ENCODE measurements at places on chromosomes 7 and 10.

GRCh38 chr7:15967551-15967950 is 281.1 kb upstream of the MEOX2 start:
- no peak for DNase-seq

DNA sequence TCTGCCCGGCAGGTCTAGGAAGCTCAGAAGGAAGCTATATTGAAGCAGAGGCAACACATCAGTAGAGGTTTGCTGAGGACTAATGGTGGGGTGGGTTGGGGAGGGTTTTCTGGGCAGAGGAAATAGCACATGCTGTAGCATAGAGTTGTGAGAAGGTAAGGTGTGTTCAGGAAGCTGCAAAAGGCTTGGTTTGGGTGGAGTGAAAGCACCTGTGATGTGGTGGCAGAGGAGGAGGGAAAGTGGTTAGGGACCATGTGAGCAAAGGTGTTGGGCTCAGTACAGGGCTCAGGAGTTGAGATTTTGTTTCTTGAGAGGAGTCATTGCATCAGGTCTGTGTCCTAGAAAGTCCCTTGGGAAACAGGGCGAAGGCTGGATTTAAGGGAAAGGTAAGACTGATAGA is 294.6 kb downstream of the SORCS3 start:
- no peak for DNase-seq

DNA sequence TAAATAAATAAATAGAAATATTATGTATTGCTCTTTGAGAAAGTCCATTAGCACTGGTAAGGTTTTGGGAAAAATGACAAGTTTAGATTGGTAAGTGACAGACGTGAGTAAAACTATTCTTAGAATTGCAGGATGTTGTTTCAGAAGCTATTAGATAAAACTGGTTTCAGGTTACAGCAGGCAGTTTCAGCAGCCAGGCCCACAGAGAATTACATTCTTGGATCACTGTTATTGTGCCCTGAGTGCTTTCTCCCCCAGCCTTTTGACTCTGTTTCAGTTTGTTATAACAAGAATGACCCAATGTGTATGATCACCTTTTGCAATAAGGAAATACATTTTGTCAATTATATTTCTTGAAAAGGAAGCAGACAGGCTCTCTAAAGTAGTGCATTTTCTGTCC is 86.5 kb downstream of the DKK1 start:
- DNase-seq: no peak

DNA sequence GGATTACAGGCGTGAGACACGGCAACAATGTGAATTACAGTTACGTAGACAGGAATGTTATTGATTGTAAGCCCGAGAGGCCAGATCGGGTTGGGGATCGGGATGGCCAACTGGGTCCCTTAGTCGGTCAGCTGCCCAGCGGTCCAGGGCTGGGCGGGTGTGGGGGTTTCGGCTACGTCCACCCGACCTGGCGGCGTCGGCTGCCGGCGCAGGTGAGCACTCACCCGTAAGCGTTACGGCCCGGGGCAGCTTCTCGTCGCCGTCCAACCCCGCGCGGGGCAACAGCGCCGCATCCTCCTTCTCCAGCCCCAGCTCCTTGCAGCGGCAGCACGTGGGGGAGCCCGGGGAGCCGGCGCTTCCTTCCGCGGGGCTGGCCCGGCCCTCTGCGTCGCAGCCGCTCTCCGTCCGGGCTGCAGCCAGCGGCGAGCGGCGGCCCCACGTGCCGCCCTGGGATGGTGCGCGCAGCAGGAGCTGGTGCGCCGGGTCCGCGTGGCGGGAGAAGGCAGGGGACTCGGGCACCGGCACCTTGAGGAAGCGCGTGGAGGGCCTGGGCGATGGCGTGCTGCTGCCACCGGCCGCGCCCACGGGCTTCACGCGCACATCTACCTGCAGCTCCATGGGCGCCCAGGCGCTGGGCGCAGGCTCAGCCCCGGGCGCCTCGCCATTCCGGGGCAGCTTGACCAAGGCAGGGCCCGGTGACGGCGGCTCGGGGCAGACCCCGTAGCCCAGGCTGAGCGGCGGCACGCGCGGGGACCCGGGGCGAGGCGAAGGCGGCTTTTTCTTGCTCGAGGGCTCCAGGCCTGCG is 609 bp downstream of the KLRG2 start:
- no peak for DNase-seq

DNA sequence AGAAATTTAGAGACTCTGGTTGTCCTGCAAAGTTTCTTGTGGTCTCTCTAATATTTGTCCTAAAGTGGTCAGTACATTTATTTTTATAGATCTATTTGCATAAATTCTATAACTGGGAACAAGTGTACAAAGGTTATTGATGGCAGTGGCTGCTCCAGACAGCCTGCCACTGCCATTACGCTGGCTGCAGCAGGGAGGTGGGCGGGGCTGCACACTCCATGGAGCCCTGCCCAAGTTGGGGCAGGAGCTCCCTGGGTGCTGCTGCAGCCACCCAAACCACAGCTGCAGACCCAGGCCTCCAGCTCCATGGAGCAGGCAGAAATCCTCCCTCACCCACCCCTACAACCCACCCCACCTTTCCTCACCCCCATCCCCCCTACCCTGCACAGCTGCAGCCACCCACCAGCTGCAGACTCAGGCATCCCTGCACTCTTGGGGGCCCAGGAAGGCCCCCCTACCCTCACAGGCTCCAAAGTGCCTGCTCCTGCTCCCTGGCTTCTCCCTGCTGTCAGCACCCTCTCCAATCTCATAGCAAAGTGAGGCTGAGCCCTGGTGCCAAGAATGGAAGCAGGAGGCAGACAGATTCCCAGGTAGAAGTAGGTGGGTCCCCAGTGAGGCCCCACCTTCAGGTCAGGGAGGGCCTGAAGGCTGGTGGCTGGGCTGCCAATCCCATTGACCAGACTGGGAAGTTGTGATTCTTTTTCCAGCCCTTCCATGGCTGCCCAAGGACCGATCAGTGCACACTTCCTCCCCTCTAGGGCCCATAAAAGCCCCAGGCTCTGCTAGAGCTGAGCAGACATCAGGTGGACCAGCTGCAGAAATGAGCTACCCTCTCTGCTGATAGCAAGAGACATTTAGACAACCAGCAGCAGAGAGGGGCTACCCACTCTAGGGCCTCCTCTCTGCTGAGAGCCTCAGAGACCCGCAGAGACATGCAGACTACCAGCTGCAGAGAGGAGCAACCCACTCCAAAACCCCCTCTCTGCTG is 4.8 kb upstream of the CYP3A43 start:
- no peak for DNase-seq

- DNase-seq: no peak
Observed at GRCh38 chr10:12602521-12602920, 253.2 kb downstream of the CAMK1D start.

GRCh38 chr7:141118767-141119166 is 44.9 kb downstream of the TMEM178B start:
- no peak for DNase-seq

GRCh38 chr10:99785646-99786045 is 3.2 kb downstream of the ABCC2 start:
- no peak for DNase-seq

DNA sequence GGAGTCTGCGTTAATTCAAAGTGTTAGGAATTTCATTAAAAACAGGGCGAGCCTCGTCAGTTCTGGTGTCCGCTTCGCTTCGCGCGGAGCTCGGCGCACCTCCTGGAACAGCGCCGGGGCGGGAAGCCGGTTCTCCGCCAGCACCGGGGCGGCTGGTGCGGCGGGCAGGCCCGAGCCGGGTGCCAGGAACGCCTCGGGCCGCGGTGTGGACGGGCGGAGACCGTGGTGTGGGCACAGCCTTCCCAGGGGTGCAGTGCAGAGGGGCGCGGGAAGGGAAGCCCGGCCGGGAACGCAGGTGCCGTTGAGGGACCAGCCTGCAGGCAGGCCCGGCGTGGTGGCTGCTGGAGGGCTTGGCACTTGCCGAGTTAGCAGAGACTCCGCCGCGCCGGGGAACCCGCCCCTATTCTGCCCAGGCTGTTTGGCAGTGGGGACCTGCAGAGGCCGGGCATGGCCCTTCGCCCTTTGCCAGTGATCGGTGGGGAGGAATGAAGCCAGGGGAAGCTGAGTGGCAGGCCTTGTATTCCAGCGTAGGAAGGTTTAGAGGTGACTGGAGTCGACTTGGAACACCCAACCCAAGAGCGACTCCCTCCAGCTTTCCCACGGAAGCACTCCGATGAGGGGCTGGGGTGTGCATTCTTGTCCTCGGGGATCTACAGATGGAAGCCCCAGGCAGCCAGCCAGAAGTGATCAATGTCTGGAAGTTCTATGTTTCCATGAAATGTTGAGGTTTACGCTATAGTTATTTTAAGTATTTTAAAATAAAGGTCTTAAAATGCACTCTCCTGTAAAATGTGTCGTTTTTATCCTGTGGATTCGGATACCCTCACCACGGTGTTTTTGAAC is 945 bp upstream of the RHEB start:
- no peak for DNase-seq

GRCh38 chr7:96237040-96237439 is 84.9 kb downstream of the SLC25A13 start:
- no peak for DNase-seq

DNA sequence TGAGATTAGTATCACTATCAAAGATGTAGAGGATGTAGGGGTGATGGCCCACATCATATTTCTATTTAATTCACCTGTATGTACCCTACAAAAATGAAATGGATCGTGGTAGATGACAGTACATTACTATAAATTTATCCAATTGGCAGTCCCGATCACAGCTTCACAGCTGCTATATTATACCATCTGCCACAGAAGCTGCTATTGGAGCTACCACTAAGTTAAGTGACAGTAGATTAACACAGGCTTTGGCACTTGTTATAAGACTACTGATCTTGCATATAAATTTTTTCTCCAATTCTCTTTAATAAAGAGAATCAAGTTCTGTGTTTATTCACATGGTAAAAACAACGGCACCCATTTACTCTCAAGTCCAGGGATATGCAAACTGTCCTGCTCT is 24.9 kb upstream of the MAGI2 start:
- no peak for DNase-seq

DNA sequence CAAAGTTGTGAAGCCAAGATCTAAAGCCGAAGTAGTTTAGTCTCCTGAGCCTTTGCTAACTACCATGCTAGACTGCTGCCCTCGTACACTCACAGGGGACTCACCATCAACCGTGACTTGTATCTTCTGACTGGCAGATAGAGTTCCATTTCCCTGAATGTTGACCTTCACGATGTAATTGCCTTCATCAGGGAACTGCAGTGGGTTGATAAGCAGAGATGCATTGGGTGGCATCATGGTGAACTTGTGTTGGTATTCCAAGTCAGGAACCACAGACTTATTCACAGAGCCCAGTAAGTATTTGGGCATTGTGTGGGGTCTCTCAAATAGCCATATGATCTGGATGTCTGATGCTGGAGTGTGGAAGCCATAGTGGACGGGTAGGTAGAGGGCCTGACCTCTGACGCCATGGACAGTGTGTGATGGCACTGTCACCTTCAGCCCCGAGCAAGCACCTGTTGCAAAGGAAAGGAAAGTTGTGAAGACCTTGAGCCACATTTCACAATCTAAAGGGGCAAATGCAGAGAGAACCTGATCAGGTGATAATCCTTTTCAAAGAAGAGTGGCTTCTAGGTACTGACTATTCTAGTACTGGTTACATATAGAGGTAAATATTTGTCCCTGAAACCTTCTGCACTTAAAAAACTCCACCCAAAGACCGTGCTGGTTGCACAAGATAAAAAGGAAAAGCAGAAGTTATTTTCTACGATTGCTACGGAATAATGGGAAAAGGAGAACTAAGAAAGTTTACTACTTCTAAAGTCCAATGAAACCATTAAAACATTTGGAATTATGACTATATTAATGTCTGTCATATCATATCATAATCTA is 7.1 kb downstream of the HEPACAM2 start:
- DNase-seq: no peak

DNA sequence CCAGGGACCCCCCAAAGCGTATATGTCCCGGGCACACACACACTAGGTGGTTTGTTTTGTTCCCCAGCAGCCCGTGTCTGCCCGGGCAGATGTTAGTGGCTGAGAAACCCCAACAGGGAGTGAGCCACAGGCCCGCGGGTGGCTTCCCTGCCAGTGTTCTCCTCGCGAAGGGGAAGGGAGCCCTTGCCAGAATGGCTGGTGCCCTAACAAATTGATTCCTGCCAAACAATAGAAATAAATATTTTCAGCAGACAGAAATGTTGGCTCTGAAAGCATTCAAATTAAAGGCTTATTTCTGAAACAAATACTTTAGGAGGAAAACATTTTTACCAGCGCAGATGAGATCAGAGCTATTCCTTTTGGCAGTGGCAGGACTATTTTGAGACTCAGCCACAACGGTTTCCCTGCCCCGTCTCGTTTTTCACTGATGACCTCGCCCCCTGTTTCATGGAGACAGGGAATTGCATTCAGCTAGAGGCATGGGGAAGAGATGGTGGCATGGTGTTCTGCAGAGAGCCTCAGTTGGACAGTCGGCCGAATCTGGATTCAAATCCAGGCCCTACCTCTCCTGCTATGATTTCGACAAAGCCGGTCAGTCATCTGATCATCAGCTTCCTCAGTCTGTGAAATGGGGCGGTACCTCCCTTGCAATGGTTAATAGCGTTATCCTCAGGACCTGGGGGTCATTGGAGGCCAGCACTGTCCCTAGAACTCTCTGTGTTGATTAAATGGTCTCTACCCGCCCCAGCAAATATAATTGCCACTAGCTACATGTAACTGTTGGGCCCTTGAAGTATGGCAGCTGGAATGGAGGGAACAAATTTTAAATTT is 84.5 kb downstream of the CUX1 start:
- DNase-seq: no peak

DNA sequence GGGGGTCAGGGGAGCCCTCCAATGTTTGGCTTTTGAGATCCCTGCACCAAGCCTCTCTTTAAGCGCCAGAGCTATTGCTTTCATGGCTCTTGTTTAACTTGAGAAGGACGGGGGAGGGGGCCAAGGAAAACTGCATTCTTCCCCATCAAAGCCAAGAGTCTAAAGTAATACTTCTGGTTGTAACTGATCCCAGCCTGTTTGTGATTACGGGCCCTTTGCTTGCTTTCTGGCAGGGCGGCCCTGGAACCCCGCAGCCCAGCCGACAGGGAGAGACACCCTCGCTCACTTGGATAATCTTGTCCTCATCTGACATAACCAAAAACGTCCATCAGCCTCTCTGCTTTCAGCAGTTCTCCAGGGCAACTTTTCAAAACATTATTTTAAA is 154.7 kb downstream of the NEURL1 start:
- no peak for DNase-seq

DNA sequence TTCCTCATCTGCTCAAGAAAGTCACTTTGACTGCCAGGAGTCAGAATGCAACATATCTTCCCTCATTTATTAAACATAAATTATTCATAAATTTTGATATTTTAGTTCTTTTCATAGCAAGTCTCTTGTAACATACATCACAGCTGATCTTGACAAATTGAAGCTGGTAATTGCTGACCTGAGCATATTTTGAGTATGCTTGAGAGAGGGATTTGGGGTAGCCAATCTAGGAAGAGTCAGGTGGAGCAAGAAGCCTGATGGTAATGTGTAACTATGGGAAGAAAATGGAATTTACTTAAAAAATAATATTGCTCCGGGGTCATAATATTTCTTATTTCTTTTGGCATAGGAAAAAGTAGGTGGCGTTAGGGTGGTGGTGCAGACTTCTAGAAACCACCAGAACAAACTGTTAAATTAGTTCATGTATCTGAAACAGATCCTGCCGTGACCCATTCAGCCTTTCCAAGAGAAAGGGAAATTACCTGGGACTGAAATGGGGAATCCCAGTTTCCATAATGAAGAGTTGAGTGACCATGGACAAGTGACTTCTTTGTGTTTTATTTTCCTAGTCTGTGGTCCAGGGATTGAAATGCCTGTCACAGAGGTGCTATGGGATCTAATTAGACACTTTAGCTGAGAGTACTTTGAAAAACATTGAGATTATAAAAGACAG is 12.9 kb downstream of the CPED1 start:
- DNase-seq: no peak

GRCh38 chr10:92965314-92965713 is 95.3 kb upstream of the CYP26C1 start:
- peak; percentile 57 for DNase-seq

GRCh38 chr10:114876602-114877300 is 55.2 kb downstream of the FHIP2A start:
- no peak for DNase-seq

Measured in astrocyte of the cerebellum (primary cell).